ENCODE measurements at places on chromosomes 6 and 20. TPM values are rescaled to one million over a fixed set of nuclear protein-coding genes. Genes with fewer than 3 reads are reported as not detected.

DNA sequence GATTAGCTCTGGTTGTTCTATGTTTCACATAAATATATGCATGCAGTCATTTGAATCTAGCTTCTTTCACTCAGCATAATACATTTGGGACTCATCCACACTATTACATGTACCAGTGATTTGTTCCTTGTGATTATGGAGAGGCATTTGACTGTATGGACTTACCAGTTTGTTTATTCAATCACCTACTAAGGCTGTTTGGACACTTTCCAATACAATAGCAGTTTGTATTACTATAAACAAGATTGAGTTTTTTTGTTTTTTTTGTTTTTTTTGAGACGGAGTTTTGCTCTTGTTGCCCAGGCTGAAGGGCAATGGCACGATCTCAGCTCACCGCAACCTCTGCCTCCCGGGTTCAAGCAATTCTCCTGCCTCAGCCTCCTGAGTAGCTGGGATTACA, 109.8 kb upstream of the DST start:
- peaks cover 6% of the 10 kb centered on the region for H3K4me1 ChIP-seq
- no peaks in the 10 kb centered on the region for H3K27me3 ChIP-seq
- no peak for ATAC-seq

DNA sequence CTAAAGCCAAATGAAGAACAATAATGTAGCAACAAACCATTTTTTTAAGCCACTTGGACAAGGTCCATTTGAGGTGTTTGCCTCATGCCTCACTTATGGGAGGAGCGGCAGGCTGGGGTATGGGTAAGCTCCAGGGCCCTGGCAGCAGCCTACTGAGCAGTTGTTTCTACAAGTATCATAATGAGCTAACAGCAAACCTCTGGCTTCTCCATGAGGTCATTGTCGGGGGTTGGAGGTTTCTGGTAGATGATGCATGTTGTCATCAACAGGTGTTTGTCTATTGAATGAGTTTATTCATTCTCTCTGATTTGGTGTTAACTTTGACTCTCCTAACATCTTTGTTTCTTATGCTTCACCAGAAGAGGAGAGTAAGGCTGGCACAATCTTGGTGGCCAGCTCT, 150.7 kb downstream of the TBC1D7 start:
- no peak for ATAC-seq
- H3K27me3 ChIP-seq: peaks cover 8% of the 10 kb centered on the region
- H3K4me1 ChIP-seq: no peaks in the 10 kb centered on the region
- no peak overlapping the region for H3K4me3 ChIP-seq
- no peaks in the 10 kb centered on the region for H3K36me3 ChIP-seq
- H3K27ac ChIP-seq: no peak overlapping the region

GRCh38 chr6:168225471-168225911, 94.1 kb downstream of the DACT2 start:
- no peak overlapping the region for H3K27ac ChIP-seq
- ATAC-seq: peak; percentile 57
- H3K27me3 ChIP-seq: no peaks in the 10 kb centered on the region
- H3K4me1 ChIP-seq: no peaks in the 10 kb centered on the region
- no peak overlapping the region for H3K4me3 ChIP-seq
- H3K36me3 ChIP-seq: no peaks in the 10 kb centered on the region

DNA sequence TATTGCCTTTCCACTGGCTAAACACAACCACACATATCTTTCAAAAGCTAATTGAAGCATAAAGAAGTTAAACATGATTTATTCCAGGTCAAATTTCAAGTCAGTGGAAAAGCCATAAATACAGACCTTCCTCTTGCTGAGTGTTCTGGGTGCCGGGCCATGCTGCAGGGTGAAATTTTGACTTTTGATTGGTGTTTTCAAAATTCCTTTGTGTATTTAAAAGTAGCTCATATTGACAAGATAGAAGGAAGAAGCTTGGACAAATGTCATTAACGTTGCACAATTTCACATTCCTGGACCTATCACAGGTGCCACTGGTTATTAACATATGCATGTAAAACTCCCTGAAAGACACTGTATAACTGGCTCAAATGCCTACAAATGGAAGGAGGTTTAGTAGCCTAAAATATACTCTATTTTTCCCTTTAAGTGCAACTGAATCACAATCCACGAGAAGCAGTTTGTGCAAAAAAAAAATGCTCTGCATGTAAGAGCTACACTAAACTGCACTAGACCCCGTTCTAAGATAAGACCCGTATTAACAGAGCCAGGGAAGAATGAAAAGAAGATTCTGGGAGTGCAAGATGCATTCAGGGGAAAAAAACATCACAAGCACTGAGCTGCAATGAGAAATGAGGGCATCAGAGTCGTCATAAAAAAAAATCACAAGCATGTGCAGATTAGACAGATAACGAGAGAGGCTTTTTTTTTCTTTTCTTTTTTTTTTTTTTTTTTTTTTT, 30.4 kb downstream of the ATXN1 start:
- no peaks in the 10 kb centered on the region for H3K27me3 ChIP-seq
- H3K4me1 ChIP-seq: no peaks in the 10 kb centered on the region
- no peak for ATAC-seq

DNA sequence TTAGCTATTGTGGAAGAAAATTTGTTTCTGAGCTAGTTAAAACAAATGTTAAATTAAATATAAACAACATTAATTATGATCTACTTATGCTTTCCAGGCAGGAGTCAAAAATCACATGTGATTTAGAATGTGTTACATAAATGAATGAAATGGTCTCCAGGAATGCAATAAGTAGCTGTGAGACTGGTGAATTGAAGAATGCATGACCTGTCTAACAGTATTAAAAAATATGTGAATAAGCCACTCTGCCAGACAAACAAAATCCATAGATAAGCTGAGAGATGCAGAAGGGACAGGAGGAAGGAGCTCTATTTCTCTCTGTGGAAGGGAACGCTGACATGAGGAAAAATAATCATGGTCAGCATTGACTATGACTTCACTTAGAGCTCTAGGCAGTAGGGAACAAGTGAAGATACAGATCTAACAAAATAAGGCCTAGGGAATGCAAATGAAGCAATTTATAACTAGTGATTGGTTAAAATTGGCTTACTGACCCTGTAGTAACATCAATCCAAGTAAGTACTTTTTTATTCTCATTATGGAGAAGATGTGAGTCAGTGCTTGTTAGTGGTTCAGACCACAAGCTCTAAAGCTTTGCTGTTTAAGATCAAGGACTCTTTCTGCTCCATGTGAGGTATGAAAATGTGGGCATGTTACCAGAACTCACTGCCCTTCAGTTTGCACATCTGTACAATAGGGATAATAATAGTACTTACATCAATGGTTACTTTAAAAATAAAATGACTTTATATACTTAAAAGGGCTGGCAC, 432.6 kb downstream of the MMUT start:
- H3K36me3 ChIP-seq: no peaks in the 10 kb centered on the region
- H3K27ac ChIP-seq: no peak overlapping the region
- no peak for ATAC-seq
- H3K27me3 ChIP-seq: no peaks in the 10 kb centered on the region
- no peaks in the 10 kb centered on the region for H3K4me1 ChIP-seq

GRCh38 chr6:38178584-38178886, 359.0 kb downstream of the ZFAND3 start:
- no peak overlapping the region for H3K27ac ChIP-seq
- H3K27me3 ChIP-seq: no peaks in the 10 kb centered on the region
- H3K4me3 ChIP-seq: no peak overlapping the region
- ATAC-seq: no peak
- H3K36me3 ChIP-seq: no peaks in the 10 kb centered on the region
- H3K4me1 ChIP-seq: no peaks in the 10 kb centered on the region

DNA sequence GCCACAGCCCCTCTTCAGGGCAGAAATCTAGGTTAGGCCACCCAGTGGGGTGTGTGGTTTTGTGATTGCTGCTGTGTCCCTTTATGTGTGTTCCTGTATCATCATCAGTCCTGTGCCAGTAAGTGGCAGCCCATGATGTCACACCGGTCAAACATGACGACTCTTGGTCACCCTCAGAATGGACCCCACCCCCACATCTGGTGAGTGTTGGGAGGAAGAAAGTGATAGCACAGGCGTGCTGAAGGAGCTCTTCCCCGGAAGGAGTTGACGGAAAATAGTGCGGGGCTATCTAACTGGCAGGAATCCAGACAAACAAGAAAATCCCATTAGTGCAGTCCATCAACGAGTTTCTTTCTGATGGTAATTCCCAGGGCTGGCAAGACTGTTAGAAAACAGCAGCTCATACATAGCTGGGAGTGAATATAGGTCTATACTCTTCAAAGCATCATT, 33.4 kb upstream of the IL17A start:
- H3K4me1 ChIP-seq: no peaks in the 10 kb centered on the region
- no peaks in the 10 kb centered on the region for H3K36me3 ChIP-seq
- H3K4me3 ChIP-seq: no peak overlapping the region
- no peak overlapping the region for H3K27ac ChIP-seq

GRCh38 chr6:6614983-6615349, 26.4 kb downstream of the LY86 start:
- H3K4me1 ChIP-seq: no peaks in the 10 kb centered on the region
- H3K36me3 ChIP-seq: no peaks in the 10 kb centered on the region
- ATAC-seq: no peak
- no peaks in the 10 kb centered on the region for H3K27me3 ChIP-seq
- no peak overlapping the region for H3K4me3 ChIP-seq

- H3K36me3 ChIP-seq: no peaks in the 10 kb centered on the region
- H3K4me1 ChIP-seq: no peaks in the 10 kb centered on the region
- ATAC-seq: no peak
- H3K27ac ChIP-seq: no peak overlapping the region
Measured at GRCh38 chr6:83767033-83767432, 58.1 kb upstream of the SNAP91 start.

DNA sequence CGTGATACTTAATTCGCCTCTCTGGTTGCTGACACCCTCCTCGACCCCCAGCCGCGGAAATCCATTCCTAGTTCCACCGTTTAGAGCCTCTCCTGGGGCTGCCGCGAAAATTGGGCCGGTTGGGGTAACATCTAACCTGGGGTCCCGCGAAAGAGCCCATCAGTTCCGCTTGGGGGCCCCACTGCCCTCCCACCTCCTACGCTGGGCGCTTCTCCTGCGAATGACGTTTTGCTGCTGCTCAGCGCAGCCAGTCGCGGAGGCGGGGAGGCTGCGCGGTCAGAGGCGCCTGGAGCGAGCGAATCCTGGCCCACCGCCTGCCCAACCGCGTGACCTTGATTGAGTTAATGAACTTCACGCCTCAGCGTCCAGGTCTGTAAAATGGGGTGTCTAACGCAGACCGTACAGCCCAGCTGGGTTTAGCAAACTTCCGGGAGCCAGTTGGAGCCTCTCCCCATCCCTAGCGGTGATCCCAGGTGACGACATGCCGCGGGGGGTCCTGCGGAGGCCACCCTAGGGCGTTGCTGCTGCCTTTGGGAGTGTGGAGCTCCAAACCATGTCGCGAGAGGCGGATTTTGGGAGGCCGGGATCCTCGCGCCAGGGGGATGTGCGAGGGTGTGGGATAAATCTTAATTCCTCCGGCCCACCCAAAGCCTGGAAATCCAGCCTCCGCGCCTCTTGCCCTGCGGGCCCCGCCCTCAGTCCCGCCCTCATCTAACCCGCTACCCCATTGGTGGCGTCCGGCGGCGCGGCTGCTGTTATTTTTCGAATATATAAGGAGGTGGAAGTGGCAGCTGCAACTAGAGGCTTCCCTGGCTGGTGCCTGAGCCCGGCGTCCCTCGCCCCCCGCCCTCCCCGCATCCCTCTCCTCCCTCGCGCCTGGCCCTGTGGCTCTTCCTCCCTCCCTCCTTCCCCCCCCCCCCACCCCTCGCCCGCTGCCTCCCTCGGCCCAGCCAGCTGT, at the start of gene CDC25B:
CDC25B (plus strand) TSS at position 800 of the 958 bp plus-strand sequence. CDS start 222 bp downstream, outside the sequence.
- peak within 1 kb of the TSS; percentile 80 for H3K4me3 ChIP-seq
- no peaks in the 10 kb centered on the region for H3K27me3 ChIP-seq
- H3K27ac ChIP-seq: peak within 1 kb of the TSS; percentile 96
- no peaks in the 10 kb centered on the region for H3K36me3 ChIP-seq

DNA sequence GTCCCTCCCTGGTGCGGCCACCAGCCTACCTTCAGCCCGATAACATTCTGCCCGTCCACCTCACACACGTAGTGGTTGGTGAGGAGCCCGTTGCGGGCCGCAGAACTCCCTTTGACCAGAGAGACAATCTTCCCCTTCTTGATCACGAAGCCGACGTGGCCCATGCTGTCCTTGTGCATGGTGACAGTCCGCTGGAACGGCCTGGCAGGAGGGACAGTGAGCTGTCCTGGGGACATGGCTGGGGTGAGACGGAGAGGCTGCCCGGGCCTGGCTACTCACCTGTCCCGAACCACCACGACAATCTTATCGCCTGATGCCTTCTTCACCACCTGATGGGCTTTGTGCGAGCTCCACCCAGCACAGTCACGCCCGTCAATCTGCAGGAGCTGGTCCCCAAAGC, 16.6 kb downstream of the SDCBP2 start:
- no peaks in the 10 kb centered on the region for H3K4me1 ChIP-seq
- H3K27me3 ChIP-seq: no peaks in the 10 kb centered on the region
- no peak for ATAC-seq

DNA sequence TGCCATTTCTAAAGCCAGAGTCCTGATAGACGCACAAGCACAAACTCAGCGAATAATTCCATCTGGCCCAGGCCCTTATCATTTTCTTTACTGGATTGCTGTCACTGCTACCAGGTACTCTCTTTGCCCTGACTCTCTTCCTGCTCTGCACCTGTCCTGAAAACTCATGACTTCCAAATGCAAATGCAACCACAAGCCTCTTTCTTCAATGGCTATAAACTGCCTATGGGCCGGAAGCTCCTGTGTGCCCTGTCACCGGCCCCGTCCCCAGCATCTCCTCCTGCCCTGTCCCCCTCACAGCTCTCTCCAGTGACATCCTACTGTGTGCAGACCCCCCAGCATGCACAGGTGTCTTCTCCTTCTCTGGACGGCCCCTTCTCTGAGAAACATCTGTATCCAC, 302.6 kb downstream of the GMDS start:
- no peaks in the 10 kb centered on the region for H3K27me3 ChIP-seq
- H3K36me3 ChIP-seq: no peaks in the 10 kb centered on the region
- no peak overlapping the region for H3K27ac ChIP-seq

DNA sequence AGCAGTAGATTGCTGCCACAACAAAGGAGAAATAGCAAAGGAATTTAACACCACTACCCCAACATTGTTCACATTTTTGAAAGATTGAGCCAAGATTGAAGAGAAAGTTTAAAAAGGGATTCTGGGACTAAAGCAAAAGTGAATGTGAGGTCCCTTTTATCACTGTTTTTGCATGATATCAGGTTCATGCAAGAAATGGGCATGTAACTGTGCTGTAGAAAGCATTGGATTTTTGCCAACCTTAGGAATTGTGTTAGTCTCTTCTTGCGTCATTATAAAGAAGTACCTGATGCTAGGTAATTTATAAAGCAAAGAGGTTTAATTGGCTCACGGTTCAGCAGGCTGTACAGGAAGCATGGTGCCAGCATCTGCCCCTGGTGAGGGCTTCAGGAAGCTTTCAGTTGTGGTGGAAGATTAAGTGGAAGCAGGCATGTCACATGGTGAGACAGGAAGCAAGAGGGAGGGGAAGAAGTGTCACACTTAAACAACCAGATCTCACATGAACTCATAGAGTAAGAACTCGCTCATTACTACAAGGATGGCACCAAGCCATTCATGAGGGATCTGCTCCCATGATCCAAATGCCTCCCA, 4.6 kb upstream of the GJB7 start:
- H3K4me1 ChIP-seq: no peaks in the 10 kb centered on the region
- no peaks in the 10 kb centered on the region for H3K27me3 ChIP-seq
- no peak overlapping the region for H3K4me3 ChIP-seq
- no peak overlapping the region for H3K27ac ChIP-seq
- no peaks in the 10 kb centered on the region for H3K36me3 ChIP-seq

The ZNF311 gene
- total RNA-seq: 0.35 TPM

The CLIC5 gene
- 2.8 TPM for total RNA-seq

The ADGRF1 gene
- total RNA-seq: not detected

The ADGB gene
- not detected for total RNA-seq

All from gastroesophageal sphincter (tissue), 4 donors.